Fibroblast of skin of scalp (primary cell): ENCODE measurements at places on chromosomes 5 and 9.

GRCh38 chr5:147398860-147399259 lies 111.0 kb downstream of the DPYSL3 start:
- no peak for DNase-seq

GRCh38 chr5:157390133-157390532 lies 69.9 kb upstream of the NIPAL4 start:
- no peak for DNase-seq

- no peak for DNase-seq
Observed at GRCh38 chr9:88503081-88503844, 31.7 kb upstream of the NXNL2 start.

- DNase-seq = no peak
Observed at GRCh38 chr9:3502560-3503398, 23.0 kb downstream of the RFX3 start.

- peak; percentile 95 for DNase-seq
Observed at GRCh38 chr9:136944519-136945332, at the start of the genes C8G and FBXW5. Gene C8G, plus strand, starts transcription at chr9:136945243. Its CDS starts 78 bp downstream, at chr9:136945321. Gene FBXW5, minus strand, starts transcription at chr9:136944738. Its CDS starts 655 bp downstream, at chr9:136944083.

DNA sequence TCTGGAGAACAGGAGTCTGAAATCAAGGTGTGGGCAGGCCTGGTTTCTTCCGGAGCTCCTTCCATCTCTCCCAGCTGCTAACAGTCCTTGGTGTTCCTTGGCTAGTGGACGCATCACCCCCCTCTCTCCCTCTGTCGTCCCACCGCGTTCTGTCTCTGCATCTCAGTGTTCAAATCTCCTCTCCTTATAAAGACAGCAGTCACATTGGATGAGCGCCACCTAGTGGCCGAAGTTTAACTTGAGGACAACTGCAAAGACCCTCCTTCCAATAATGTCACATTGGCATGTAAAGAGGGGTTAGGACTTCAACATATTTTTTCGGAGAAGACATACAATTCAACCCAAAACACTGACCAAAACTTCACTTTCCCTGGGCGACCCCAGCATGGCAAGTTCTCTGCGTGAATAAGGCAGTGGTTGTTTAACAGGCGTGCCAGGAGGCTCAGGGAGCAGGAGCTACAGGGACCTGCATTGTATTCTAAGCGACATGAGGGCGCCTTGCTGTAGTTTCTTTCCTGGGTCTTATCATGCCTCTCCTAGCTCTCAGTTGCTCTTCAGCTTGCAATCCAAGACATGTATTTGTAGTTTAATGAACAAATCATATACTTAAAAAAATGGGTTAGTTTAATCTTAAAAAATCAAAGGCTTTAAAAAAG lies 27.9 kb upstream of the BASP1 start:
- DNase-seq = peak; percentile 83
